ENCODE measurements at places on chromosomes 6 and 20.
A peak's percentile ranks its signal among the peaks of the same experiment; 100 is the strongest.

DNA sequence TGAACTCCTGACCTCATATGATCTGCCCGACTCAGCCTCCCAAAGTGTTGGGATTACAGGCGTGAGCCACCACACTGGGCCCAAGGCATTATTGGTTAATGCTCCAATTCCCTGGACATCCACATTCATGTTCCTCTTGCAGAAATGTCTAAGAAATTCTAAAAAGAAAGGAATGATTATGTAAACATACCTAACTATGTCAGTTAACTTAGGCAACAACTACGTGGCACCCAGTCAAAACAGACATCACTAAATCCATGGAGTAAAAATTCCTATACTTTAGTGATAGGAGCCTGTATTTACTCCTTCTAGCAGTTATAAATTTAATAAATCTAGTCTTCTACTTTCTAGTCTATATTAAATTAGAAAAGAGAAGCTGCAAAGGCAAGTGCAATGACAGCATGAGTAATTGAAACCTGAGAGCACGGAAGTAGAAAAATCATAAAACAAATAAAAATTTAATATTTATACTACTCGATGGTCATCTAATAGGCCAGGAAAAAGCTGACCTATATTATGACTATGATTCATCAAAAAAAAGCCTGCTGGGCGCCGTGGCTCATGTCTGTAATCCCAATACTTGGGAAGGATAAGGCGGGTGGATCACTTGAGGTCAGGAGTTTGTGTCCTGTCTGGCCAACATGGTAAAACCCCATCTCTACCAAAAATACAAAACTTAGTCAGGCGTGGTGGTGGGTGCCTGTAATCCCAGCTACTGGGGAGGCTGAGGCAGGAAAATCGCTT is 4.2 kb downstream of the AHI1 start:
- no peak for DNase-seq

DNA sequence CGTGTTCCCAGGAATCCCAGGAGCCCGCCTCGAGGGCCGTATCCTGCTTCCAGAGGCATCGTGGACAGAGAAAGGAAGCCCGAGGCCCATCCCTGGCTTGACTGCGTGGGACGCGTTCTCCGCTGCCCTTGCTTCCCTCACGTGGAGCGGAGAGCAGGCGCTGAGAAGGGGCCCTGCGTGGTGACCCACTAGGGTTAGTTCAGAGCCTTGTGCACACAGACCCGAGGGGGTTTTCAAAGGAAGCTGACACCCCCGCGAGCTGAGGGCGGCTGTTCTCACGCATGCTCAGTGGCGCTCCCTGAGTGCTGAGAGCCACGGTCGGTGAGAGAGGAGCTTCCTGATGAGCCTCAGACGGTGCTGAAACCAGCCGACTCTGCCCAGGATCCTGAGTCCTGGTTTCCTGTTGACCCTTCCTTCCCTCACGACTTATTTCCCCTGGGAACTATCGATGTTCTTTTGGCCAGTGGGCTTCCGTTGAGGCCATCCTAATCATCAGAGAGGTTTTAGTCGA is 28.9 kb upstream of the CCR6 start:
- DNase-seq, result no peak

- no peak for DNase-seq
Measured at GRCh38 chr6:151290877-151291721, 51.3 kb downstream of the AKAP12 start.

DNA sequence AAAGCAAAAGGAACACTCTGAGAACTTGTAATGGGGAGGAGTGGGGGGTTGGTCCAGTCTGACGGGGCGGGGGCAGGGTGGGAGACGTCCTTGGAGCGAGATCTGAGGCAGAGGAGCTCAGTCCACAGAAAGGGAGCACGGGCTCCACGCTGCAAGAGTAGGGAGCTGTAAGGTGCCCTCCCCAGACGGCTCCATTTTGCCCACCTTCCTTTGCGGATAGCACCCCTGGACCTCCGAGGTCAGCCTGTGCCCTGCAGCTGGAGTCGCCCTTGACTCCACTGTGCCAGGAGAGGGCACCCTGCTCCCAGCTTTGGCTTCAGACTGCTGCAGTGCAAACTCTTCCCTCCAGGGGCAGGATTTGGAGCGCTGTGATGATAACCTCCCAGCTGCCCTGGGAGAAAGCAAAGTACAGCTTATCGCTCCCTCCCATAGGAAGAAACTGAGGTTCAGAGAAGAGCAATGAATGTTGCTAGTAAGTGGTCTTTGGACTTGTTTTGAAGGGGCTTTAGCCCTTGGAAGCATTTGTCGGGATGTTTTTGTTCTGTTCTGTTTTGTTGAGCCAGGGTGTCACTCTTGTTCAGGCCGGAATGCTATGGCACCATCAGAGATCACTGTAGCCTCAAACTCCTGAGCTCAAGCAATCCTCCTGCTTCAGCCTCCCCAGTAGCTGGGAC is 9.5 kb upstream of the AHCY start:
- peak; percentile 89 for DNase-seq

DNA sequence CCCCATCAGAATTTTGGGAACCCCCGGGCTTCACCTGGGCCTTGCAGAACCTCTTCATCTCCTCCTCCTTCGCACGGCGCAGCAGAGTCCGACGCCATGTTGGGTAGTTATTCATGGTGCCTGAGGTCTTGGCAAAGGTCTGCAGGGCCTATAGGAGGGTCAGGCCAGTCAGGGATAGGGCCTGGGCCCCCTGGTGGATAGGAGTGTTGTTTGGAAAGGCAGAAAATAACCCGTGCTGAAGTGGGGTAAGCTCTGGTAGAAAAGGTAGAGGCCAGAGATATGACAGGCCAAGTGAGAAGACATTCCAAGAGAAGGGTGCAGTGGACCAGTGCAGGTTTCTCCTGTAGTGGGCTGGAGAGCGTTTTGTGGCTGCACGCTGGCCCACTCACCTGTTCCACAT is 4.9 kb downstream of the SMPD2 start:
- DNase-seq, result no peak

DNA sequence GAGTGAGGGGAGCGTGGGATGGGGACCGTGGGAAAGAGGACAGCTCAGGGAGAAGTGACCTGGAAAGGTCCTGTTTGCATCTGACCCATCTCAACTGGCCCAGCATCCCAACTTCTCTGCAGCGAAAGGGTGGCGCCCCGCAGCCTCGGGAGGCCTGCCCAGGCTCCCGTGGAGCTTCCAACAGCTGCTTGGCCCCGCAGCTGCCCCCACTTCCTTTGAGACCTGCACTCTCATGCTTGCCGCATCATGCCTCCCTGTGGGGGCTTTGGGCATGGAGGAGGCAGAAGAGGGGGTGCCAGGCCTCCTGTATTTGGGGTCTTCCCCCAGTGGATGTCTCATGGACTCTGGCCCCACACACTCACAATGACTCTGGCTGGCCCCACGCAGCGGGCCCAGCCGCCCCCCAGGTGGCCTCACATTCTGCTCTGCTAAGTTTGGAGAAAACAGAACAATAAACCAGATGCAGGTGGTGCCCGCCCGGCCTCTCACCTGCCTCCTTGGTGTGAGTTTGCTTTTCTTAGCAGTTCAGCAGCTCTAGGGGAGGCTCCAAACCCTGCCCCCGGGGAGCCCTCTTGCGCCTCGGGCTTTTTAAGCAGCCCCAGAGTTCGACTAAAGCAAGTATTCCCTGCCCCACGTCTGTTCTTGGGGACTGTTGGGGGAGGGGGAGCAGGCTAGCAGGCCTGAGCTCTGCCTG is 40.7 kb downstream of the CPXM1 start:
- no peak for DNase-seq

- no peak for DNase-seq
Measured at GRCh38 chr20:62360854-62361798, 6.0 kb downstream of the LAMA5 start.

DNA sequence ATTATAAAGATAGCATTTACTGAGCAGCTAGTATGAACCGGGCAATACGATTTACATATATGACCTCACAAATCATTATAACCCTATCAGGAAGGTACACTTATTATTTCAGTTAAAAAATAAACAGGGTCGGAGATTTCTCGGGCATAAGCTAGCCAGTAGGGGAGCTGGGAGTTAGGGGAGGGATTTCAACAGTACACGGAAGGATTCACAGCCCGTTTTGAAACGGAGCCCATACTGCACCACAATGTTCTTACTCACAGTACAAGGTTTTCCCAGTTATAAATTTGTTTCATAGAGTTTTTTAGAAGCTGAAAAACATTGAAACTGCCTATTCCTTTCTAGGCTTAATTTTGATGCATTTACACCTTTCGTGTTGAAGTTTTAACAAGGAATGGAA is 607.1 kb downstream of the HDGFL1 start:
- no peak for DNase-seq

GRCh38 chr6:46097366-46097765 is 32.4 kb upstream of the ENPP4 start:
- DNase-seq, result no peak

DNA sequence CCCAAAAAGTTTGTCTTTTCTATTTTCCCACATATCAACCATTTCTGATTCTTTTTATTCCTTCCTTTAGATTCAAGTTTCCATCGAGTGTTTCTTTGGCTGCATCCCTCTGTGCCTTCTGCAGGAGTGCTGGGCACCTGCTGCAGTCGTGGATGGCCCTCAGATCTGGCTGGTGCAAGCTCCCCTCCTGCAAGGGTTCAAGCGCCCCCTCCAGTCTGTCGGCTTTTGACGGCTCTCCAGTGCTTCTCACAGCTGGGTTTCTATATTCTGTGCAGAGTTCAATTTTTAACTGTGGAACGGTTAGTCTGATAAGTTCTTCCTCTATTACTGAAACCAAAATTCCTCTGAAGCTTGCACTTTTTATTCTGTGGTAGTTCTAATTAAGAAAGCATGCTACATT is 132.1 kb downstream of the HUS1B start:
- no peak for DNase-seq

DNA sequence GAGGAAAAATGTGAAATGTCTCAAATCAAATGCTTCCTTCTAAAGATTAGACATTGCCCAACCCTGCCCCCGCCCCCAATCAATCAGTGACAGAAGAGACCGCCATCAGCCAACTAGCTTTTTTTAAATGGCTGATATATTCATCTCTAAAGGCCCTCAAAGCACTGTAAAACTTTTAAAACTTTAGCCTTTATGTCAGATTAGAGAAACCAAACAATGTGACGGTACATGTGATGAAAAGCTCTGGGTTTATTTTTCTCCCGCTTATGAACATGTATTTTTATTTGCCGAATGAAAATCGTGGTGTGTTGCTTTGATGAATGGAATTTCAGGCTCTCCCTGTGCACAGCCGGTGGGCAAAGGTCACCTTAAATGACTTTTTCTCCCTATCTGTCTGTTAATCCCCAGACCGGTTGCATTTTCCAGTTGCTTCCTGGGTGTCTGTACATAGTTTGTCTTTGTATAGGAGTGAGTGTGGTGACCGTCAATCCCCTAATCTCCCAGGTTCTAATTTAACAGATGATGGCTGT is 38.5 kb downstream of the TBC1D7 start:
- DNase-seq, result no peak

DNA sequence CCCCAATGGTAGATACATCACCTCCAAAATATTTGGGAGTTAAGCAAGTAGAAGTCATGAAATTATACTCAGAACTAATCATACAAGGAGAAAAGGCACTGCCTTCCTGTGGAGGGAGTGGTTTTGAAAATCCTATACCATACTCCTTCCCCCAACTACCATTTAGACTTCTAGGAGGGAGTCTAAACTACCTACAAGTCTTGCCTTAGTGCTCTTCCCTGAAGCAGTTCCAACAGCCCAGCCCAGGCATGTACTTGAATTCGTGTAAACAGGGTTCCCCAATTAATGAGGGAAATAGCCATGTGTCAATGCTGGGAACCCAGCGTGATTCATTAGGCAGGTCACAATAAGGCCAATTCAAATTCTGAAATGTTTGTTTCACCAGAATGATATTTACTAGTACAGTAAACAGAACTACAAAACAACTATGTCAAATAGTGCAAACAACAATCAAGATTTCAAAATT is 39.1 kb upstream of the SGK1 start:
- DNase-seq, result no peak

GRCh38 chr20:41408156-41408794 is 41.7 kb upstream of the EMILIN3 start:
- no peak for DNase-seq

- DNase-seq, result no peak
Measured at GRCh38 chr6:125197795-125198269, 44.3 kb downstream of the TPD52L1 start.

DNA sequence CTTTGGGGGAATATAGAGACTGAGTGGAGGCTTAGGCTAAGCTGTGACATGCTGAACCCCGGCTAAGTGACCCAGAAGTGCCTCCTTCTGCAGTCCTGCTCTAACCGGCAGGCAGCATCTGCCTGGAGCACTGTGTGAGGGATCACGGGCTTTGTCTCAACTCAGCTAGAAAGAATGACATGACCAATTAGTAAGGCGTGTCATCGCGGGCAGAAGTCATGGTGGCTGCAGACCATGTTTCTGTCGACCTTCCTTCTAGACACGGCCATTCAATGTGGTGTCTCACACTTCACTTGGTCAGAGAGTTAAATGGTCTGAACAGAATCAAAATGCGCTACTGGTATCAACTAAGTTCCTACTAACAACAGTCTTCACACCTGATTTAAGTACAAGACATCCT is 35.0 kb downstream of the HUS1B start:
- DNase-seq, result no peak

DNA sequence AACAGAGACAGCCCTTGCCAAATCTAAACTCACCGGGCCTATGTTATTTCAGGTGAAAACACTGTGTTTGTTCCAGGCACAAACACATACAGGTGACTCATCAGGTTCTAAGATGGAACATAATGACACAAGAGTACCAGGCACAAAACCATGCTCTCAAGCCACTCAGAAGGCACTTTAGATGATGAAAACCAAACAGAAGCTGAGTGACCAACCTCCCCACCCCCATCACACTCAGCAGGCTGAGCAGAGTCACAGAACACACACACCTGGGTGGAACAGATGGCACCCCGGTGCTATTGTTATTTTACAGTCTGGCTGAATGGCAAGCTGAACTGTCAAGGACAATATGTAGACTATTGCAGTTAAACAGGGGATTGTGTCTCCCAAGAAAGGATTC is 20.6 kb upstream of the NKX2-2 start:
- DNase-seq, result no peak

- peak; percentile 95 for DNase-seq
Measured at GRCh38 chr6:37169496-37170272, at the start of gene PIM1. TSS of gene PIM1 (plus strand) at chr6:37170152. CDS start at chr6:37170576, 424 bp downstream.

DNA sequence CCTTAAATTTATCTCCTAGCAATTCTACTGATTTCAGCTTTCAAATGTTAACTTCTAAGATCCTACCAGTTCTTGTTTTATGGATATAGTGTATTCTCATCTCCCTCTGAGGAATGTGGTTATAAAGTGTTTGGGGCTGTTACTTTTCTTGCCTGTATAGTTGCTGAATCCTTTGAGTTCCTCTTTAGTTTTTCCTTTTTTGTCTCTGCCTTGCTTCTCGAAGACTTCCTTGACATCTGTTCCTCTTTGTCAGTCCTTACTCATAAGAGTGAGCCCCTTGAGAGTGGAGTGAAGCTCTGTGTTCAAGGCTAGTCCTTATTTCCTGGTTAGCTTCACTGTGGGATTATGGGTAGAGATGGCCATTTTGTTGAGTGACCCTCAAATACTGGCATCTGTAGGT is 84.6 kb downstream of the ELOVL4 start:
- no peak for DNase-seq

GRCh38 chr20:10303852-10304251 is 85.2 kb downstream of the SNAP25 start:
- DNase-seq, result no peak

Data from nucleus accumbens (tissue), 56 donors.